BJ (cell line): ENCODE measurements at places on chromosomes 1 and 21.

GRCh38 chr1:156464825-156465452 is 35.6 kb downstream of the MEF2D start:
- DNase-seq, result no peak

DNA sequence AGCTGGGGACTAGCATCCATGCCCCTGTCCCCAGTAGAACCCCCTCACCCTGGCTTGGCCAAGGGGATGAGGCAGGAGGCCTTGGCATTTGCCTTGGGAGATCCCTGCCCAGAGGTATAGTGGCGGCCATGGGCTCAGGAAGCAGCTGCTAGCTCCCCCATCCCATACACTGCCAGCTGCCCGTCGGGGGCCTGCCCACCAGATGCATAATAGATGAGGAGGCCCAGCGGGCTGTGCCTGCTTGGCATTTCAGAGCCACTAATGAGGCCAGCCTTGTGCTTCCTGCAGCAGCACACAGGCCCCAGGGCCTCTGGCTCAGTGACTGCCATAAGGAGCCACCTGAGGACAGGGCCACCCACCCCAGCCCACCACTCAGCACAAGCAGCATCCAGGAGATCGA is 23.6 kb downstream of the RAP1GAP start:
- DNase-seq, result no peak

DNA sequence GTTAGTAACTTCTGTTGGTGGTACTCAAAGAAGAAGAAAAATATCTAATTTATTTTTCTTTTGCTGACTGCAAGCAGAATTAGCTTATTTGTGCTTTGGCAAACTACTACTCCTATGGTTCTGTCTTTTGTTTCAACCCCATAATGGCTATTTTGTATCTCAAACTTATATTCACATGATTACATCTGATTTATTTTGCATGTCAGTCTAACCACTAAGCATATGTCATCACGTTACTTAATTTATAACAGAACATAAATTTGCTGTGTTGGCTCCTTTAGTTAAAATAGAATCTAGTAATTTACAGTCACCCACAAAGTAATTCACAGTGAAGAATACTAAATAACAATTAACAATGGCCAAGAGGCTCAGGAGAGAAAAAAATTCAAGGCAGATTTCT is 39.1 kb upstream of the CNN3 start:
- DNase-seq, result no peak

DNA sequence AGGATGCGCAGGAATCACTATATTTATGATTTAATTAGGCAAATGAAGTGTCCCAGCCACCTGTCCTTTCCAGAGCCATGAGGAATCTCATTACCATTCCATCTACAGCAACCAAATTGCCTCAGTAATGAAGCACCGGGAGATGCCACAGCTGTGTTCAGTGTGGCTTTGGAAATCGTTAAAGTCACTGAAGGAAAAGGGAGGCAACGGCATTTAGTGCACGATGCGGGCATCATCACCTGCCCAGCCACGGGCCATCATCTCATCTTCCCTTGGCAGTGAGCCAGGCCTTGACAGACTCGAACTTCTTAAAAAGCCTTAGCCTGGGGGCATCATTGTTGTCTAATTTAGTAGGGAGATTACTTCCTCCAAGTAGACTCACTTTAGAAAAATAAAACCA is 67.8 kb downstream of the CNIH3 start:
- DNase-seq, result no peak

DNA sequence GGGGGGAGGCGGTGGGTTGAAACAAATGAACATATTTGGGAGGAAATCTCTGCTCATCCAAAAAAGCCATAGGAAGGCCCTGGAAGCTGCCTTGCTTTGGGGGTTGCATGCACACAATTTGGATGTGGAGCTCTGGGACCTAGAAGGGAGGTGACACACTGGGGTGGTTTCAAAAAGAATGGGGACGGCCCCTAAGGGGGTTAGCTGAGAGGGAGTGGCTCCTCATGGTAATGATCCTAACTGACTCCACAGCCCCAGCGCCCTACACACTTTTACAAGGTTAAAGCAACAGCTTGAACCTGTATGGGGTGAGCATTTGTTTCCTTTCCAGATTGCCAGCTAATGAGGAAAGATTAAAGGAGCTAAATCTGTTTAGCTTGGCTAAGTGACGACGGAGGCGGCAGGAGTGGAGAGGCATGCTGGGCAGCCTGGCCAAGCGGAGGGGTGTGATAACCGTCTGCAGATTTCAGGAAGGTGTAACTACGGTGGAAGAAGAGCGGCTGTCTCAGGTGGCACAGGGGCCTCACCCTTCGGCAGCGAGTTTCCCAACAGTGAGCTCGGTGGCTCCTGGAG is 107.3 kb downstream of the RNF220 start:
- DNase-seq, result no peak

DNA sequence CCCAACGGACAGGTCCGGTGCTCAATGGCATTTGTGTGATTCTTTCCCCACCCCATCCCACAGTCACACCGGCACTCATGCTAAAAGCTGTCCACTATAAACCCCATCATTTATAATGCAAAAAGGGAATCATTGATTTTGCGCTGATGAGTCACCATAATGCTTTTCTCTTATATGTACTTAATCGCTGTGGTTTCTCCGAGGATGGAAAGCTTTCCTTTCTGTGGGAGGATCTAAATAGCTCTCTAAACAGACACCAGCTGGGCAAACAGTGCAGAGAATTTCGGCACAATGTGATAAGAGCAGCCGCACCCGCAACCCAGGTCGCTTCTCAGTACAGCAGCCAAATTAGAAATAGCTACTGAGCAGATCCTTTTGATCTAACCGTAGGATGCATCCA is 85.6 kb downstream of the SETD4 start:
- DNase-seq, result no peak

DNA sequence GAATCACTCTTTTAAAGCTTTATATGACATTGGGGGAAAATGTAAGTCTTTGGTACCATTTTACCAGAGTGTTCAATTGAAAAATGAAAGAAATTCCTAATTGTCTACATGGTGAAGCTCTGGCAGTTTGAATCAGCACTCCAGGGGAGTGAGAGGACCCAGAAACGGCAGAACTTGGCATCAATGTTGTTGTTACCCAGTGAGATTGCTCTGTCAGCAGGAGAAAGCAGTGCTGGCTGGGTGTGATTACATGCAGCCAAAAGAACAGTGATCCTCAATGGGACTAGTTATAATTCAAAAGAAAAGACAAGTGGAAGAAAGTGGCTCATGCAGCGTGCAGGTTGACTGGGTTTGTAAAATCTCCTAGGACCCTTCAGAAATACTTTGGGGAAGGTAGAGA is 206.4 kb downstream of the PTPRC start:
- no peak for DNase-seq

DNA sequence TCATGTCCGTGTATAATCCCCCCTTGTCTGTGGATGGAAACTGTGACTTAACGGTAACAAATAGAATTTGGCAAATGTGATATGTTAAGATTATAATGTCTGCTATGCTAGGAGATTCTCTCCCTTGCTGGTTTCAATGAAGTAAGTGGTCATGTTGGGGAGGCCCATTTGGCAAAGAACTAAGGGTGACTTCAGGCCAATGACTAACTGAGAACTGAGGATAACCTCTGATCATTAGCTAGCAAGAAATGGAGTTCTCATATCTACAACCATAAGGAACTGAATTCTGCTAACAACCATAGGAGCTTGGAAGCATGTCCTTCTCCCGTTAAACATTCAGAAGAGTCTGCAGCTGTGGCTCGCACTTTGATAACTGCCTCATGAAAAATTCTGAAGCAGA is 2.3 kb downstream of the IFI44L start:
- DNase-seq, result no peak

DNA sequence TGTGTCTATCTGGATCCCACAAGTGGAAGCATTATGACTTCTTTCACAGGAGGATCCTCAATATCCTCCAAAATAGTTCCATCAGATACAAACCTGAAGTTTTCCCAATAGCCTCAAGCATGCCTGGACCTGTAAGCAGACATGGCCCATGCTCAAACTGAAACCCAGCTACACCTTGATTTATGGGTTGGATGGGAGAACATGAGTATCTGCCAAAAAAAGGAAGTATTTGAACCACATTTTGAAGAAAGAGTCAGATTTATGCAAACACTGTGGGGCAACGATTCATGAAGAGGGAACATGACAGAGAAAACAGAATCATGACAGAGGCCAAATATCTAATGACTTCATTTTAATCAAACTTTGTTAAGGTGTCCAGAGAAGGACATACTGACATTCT is 351.0 kb upstream of the NFIA start:
- no peak for DNase-seq

DNA sequence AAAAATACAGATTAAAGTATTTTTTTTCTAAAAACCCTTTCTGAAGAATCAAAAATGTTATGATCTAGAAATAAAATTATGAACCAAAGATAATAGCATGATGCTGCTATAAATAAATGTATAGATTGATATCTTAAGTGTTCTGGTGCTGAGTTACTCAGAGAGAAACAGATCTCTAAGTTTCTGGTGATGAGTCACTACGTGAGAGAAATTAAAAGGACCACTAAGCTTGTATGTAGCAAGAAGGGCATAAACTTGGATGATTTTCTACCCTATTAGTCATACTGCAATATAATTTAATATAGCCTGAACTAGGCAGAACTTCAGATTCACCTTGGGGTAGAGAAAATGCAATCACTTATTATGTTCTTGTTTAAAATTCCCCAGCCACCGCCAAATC is 514.8 kb downstream of the AMY1C start:
- DNase-seq, result no peak

DNA sequence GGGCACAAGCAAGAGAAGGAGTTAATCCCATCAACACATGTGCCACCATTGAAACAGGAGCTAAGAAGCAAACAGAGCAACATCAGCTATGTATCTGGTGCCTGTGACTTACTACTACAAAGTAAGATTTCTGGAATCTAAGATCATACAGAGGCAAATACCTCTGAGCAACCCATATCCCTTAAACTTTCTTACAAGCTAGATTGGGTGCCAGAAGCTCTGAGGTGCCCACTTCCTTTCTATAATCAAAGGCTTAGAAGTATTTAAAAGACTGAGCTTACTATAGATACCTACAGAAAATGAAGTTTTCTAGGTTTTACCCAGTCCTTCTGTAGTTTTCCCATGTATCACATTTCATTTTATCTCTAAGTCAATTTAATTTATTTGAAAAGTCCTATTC is 44.4 kb upstream of the ADAM30 start:
- DNase-seq, result no peak

- no peak for DNase-seq
Observed at GRCh38 chr1:95438218-95438948, 204.4 kb downstream of the RWDD3 start.

DNA sequence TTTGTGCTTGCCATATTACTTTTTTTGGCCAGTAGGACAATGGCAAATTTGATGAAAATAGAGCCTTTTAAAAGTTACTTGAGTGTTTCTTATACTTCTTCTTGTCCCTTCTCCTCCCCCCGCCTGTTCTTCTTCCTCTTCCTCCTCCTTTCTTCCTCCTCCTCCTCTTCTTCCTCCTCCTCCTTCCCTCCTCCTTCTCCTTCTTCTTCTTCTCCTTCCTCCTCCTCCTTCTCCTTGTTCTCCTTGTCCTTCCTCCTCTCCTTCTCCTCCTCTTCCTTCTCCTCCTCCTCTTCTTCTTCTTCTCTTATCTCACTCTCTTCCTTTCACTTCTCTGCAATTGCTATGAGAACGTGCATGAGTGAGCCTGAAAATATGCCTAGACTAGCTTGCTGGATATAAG is 466.2 kb upstream of the NR5A2 start:
- DNase-seq, result no peak

GRCh38 chr1:99264201-99265021 is at the start of gene PLPPR4:
Gene PLPPR4 (plus strand): TSS chr1:99264492. CDS start chr1:99264594, 102 bp downstream.
- DNase-seq, result peak; percentile 17

DNA sequence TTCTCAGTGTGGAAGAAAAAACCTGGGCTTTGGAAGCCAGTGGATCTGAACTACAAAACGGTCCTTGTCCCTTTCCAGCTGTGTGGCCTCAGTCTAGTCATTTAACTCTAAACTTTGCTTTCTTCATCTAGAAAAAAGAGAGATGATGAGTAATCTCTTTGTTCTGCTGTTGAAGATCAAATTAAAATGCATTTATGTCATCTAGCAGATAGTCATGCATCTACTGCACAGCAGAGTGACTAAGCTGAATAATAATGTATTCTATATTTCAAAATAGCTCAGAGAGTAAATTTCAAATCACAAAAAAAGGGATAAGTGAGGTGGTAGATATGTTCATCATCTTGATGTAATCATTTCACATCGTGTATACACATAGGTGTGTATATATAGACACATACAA is 473.2 kb downstream of the DSCAM start:
- DNase-seq, result no peak

DNA sequence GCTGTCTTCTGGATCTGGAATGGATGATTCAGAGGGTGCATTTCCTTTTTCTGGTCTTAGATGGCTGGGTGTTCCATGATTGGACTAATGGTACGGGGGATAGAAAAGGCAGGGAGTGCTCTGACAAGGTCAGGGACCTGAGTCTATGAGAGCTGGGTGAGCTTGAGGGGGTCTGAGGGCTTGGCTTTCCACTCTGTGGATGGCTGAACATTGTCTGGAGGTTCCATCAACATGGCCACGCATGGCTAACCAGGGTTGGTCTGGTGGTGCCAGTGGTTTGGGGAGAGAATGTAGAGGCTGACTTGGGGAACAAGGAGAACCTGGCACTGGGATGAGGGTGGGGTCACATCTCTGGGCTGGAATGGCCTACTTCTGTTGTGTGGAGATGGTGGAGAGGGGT is 41.5 kb upstream of the TSPAN2 start:
- no peak for DNase-seq

DNA sequence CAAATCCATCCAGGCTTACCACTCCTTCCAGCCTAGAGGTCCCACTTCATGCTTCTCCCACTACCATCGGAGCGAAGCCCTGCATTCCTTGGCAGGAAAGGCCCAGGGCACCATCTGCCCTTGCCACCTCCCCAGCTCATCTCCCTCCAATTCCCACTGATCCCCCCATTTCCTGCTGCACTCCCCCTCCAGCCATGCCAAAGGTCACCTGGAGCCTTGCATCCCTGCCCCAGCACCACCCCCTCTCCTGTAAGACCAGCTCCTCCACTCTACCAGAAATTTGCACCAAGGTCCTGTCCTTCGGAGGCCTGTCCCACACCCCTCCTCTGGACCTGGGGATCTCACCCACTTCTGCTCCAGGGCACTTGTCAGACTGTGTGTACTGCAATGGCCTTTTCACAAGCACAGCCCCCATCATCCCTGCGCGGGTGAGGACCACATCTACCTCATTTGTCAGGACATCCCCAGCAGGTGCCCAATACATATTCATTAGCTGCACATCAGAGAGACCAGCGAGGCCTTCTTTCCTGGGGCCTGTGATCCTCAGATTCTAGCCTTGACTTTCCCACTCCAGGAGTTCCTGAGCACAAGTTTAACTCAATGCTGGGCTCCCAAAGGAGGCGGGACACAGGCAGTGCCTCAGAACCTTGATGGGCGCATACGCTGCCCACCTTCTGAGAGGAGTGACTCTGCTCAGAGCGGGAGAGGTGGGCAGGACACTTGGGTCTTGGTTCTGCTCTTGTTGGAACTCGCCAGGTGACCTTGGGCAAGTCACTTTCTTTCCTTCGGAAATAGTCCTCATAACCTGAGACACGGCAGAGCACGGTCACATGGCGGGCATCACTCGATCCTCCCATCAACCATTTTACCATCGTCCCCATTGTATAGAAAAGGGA is 49.9 kb upstream of the EDN2 start:
- no peak for DNase-seq
